Fibroblast of skin of left quadriceps (primary cell): ENCODE measurements at places on chromosomes 4 and X.

DNA sequence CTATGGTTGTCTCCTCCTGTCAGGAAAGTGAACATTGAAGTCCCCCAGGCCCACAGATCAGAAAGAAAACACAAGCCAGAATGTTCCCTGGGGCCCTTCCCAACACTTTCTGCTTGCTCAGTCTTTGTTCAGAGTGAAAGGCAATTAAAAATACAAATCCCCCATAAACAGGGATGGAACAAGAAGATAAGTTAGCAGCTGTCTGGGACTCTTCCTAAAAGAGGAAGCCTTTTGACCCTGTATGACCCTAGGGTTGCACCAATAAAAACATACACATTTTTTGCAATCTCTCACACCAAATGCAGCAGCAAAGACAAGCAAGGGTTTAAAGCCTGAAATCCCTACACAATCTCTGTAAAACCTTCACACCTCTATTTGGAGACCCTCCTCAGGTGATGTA, 22.6 kb downstream of the IRF2 start:
- no peak for DNase-seq

- no peak for DNase-seq
Measured at GRCh38 chr4:10079256-10079655, 37.3 kb downstream of the WDR1 start.

GRCh38 chr4:119550857-119551532, 77.6 kb downstream of the PDE5A start:
- no peak for DNase-seq

DNA sequence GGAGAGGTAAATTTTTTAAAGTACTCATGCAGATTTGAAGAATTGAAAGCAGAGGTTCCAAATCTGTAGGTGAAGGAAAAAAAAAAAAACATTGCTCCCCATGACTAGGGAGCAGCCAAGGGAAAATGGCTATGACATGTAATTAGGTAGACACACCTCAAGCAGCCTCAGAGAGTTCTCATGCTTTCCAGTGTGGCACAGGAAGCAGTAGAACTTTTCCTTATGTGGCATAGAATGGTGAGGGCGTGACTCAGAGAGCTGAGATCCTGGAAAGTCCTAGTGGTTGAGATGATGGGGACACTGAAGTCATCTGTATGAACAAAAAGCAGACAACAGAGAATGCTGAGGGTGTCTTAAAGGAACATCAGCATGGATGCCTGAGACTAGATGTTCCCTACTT, 148.6 kb upstream of the NWD2 start:
- DNase-seq = no peak

GRCh38 chr4:185700048-185700447, 111.9 kb downstream of the SORBS2 start:
- DNase-seq = no peak

GRCh38 chrX:73239242-73239641, 24.6 kb upstream of the NAP1L2 start:
- DNase-seq = no peak

GRCh38 chr4:81377191-81377590, 94.5 kb downstream of the RASGEF1B start:
- no peak for DNase-seq
